Osteocyte (in vitro differentiated cells): ENCODE measurements at places on chromosomes 1 and 21. TPM values are rescaled to one million over a fixed set of nuclear protein-coding genes. Genes with fewer than 3 reads are reported as not detected.

Gene URB1
- 15.4 and 17.3 TPM in 2 replicates for total RNA-seq

- H3K36me3 ChIP-seq, result peaks cover 6% of the 10 kb centered on the region
- H3K27me3 ChIP-seq, result no peaks in the 10 kb centered on the region
- H3K4me3 ChIP-seq, result no peak overlapping the region
- DNase-seq, result no peak
- peaks cover 52% of the 10 kb centered on the region for H3K4me1 ChIP-seq
- peak overlapping the region; percentile 77 for H3K27ac ChIP-seq
Observed at GRCh38 chr1:17013491-17014320, 2.0 kb upstream of the ATP13A2 start.

- DNase-seq, result no peak
- H3K27me3 ChIP-seq, result peaks cover 36% of the 10 kb centered on the region
- no peaks in the 10 kb centered on the region for H3K36me3 ChIP-seq
- H3K4me1 ChIP-seq, result no peaks in the 10 kb centered on the region
- no peak overlapping the region for H3K4me3 ChIP-seq
Observed at GRCh38 chr1:225347123-225347683, 80.6 kb downstream of the LBR start.

DNA sequence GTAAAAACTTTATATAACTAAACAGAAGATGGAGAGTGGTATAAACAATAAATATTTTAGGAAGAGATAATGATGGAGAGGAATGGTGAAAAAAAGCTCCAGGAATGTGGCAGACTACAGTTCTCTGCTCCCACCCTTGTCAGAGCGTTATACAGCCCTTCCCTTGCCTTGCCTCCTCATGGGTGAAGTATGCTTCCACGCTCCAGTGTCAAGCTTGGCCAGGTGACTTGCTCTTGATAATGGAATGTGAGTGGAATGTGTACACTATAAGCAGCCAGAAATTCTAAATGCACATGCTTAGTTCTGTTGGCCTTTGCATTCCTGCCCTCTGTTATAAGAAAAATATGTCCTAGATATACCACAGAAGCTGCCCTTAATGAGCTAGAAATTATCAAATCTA, 24.7 kb upstream of the POGK start:
- no peak for DNase-seq
- no peak overlapping the region for H3K4me3 ChIP-seq
- no peaks in the 10 kb centered on the region for H3K36me3 ChIP-seq
- peaks cover 22% of the 10 kb centered on the region for H3K27me3 ChIP-seq

DNA sequence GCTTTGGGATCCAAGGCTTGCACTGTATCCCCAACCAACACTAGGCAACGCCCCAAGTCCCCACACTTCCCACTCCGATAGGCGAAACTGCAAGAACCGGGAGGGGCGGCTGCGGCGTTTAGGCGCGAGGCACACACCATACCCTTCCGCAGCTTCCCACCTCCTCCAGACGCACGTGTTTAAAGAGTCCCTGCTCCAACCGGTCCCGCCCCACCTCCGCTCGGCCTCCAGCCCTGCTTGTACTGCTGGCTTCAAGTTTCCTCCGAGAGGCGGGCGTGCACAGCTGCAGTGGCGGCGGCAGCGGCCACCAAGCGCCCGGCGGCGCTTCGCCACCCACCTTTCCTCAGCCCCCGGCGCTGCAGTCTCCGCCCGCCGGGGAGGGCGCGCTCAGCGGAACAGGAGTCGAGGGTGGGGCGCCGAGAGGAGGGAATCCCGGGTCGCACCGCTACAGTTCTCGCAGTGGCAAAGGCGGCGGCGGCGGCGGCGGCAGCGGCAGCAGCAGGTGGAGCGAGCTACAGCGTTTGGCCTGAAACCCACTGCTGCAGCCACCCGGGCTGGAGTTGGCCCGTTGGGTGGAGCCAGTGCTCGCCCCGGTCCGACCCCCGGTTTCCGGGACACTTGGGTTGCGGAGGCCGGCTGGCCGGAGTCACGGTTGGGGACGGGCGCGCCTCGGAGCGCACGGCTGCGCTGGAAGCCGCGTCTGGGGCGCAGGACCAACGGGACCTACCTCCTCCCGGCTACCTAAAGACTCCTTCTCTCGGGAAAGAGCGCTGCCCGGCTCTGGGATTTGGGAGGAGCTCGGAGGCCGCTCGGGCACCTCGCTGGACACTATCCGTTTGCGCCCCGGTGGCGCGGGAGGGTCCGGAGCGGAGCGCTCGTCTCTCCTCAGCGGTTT, at the start of gene CNIH3:
TSS of gene CNIH3 (plus strand) at position 457 of the 895 bp plus-strand sequence. CDS start 858 bp downstream, outside the sequence.
- no peak for DNase-seq
- H3K4me3 ChIP-seq, result peak within 1 kb of the TSS; percentile 68
- H3K36me3 ChIP-seq, result no peaks in the 10 kb centered on the region
- H3K27ac ChIP-seq, result no peak within 1 kb of the TSS
- H3K27me3 ChIP-seq, result peaks cover 63% of the 10 kb centered on the region
